ENCODE measurements at places on chromosomes 1 and 21.

- DNase-seq, result no peak
Measured at GRCh38 chr1:8157765-8158164, 131.7 kb upstream of the ERRFI1 start.

DNA sequence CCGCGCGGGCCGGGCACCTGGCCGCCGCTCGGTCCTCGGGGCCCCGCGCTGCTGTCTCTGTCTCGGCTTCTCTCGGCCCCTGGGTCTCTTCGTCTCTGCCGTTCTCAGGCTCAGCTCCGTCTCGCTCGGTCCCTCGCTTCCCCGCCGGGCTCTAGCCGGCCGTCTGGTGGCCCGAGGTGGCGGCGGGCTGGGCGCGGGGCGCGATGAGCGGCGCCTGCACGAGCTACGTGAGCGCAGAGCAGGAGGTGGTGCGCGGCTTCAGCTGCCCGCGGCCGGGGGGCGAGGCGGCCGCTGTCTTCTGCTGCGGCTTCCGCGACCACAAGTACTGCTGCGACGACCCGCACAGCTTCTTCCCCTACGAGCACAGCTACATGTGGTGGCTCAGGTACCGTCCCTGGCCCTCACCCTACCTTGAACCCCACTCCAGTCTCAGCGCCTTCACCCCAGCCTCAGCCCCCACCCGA, 355 bp downstream of the SHISAL2A start:
- DNase-seq, result no peak

- DNase-seq, result no peak
Measured at GRCh38 chr1:37465593-37466517, 8.5 kb upstream of the ZC3H12A start.

- no peak for DNase-seq
Measured at GRCh38 chr1:112245114-112245513, 150.9 kb upstream of the CTTNBP2NL start.

DNA sequence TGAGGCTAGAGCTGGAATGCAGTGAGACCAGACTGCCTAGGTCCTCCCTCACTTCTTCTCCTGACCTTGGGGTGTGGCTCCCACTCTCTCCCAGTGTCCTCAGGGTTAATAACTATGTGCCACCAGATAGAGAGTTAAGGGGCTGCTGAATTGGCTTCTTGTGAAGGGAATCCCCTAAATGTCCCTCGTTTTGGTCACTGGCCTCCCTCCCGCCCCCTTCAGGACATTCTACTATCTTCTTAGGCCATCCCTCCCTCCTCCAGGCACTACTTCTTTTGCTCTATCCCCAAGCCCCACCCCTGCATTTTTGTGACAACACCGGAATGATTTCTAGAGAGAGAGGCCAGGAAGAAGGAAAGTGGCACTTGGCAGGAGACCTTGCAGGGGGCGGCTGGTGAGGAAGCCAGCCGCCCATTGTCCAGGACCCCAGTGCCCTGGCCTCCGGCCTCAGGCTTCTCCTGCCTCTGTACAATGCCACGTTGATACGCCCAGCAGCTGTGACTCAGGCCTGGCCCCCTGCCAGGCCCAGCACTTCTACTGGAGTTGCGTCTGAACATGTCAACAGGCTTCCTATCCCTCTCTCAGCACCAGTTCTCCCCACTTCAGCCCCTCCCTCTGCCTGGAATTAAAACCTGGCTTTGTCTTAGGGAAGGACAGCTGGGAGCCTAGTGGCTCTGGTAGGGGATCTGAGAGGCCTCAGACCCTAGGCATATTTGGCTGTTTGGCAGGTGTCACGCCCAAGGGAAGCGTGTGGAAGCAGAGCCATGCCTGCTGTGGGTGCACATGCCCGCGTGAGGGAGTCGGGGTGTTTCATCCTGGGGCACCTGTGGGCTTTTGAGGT, 9.1 kb downstream of the LMNA start:
- DNase-seq, result peak; percentile 99

GRCh38 chr1:5370311-5370710, 621.9 kb downstream of the NPHP4 start:
- no peak for DNase-seq

DNA sequence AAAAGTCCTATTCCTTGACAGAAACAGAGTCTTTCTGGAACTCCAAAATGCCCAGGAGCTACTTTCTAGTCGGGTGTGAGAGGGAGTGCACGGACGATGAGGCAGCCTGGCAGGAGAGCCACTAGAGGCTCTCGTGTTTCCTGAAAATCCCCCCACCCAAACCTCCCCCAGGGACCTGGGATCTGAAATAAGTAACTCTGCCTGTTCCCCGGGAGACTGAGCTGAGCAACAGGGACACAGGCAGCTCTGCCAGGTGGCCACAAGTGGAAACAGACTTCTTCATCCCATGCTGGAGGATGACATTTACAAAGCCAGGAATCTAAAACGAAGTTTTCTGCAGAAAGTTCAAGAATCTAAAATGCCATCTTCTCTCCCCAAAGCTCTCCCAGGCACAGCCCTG, 77.1 kb downstream of the ITPKB start:
- DNase-seq, result no peak

DNA sequence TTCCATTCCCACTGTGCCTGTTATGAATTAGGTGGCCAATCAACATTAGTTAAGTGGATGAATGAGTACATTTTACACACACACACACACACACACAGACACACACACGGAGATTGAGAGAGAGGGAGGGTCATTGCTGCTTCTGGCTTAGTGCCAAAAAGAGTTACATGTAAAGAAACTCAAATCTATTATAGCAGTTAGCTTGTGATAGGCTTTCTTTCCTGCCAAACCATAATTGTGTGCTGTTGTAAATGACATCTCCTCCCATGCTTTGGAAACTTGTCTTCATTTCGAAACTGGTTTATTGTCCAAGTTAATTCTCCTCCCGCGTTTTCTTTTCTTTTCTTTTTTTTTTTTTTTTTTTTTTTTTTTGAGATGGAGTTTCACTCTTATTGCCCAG, 1.4 kb upstream of the MT1HL1 start:
- DNase-seq, result no peak

DNA sequence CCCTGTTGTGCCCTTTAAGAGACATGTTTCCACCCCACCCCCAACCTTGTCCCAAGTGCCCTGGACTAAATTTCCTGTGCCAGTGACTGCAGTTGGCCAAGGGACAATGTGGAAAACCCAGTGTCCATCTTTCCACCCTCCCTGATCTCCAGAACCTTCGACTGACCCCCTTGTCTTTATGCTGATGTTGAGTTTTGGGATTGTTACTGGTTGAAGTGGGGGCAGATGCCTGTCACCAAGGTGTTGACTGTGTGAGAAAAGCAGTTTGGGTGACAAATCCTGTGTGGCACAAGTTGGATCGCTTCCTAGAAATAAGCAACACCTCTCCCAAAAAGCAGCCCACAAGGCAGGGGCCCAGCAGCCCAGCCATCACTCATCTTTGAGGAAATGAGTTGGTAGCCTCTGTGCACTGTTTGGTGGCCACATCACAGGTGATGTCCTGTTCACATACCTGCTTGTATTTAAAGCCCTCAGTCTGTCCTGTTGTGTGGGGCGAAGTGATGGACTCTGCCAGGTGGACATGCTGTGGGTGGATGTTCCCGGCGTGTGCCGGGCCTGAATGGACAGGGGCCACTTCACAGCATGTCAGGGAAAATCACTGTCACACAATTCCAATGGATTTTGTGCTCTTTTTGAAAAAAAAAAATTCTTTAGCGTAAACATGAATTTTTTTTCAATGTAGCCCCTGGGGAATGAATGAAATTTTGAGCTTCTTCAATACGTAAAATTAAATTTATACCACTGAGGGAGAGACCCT, 6.6 kb upstream of the MIIP start:
- no peak for DNase-seq

GRCh38 chr1:192904438-192904895, 95.6 kb downstream of the RGS2 start:
- no peak for DNase-seq

DNA sequence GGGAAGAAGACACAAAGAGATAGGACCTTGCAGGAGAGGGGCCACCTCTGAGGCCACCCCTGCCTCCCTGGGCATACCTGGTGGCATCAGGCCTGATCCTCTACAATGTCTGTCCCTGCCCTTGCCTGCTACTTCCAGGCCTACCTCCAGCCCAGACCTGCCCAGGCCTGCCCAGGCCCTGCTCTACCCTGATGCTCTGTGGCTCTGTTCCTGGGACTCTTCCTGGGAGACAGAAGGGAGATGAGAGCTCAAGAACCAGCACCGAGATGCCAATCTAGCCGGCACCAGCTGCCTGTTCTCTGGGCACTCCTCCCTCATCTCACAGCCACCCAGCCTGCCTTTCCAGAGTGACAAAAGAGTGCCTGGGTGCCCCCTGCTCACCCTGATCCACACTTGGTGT, 2.7 kb downstream of the CELF3 start:
- peak; percentile 80 for DNase-seq

GRCh38 chr1:169925505-169926482, 32.1 kb upstream of the SCYL3 start:
- no peak for DNase-seq

DNA sequence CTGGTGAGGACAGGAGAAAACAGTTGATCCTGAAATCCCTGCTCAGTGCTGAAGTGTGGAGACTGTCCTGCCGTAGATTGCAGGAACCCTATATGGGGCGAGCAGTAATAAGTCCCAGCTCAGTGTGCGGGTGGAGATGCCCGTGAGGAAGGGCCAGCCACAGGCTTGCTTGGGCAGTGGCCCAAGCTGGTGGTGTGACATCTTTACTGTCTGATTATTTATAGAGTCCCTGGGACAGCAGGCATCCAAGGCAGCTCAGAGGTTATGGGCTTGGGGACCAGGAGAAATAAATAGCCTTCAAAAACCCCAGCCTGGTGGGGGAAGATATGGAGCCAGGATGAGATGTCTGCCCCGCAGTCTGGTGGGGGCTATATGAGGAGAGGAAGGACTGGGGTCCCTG, 170.7 kb upstream of the POU3F1 start:
- no peak for DNase-seq

GRCh38 chr1:55968661-55969060, 610.7 kb downstream of the PLPP3 start:
- DNase-seq, result no peak

DNA sequence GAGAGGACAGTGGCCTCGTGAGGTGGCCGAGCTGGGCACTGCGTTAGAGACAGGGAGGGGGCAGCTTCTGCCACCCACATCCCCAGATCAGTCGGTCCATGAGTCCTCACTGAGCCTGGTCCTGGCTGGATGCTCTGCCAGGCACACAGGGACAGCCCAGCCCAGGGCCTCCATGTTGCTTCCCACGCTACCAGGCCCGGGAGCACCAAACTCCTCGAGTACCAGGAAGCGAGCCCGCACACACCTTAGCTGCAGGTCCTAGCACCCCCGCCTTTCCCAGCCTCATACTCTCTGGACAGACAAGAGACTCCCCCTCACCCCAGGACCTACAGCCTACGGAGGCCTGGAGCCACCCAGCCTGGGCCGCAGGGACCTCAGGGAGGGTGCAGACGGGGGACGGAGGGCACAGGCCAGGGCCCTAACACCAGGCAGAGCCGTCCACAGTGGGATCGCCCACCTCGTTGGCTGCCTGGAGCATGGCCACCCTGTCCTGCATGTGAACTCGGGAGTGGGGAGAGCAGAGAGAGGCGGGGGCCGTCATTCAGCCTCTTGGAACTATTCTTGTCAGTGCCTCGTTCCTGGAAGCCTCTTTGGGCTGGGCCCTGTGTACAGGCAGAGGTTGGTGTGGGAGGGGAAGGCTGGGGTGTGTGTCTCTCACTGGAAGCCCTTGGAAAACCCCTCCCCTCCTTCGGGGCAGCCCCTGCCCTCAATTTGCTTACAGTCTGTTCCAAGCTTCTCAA, 90.9 kb upstream of the RUNX3 start:
- no peak for DNase-seq

DNA sequence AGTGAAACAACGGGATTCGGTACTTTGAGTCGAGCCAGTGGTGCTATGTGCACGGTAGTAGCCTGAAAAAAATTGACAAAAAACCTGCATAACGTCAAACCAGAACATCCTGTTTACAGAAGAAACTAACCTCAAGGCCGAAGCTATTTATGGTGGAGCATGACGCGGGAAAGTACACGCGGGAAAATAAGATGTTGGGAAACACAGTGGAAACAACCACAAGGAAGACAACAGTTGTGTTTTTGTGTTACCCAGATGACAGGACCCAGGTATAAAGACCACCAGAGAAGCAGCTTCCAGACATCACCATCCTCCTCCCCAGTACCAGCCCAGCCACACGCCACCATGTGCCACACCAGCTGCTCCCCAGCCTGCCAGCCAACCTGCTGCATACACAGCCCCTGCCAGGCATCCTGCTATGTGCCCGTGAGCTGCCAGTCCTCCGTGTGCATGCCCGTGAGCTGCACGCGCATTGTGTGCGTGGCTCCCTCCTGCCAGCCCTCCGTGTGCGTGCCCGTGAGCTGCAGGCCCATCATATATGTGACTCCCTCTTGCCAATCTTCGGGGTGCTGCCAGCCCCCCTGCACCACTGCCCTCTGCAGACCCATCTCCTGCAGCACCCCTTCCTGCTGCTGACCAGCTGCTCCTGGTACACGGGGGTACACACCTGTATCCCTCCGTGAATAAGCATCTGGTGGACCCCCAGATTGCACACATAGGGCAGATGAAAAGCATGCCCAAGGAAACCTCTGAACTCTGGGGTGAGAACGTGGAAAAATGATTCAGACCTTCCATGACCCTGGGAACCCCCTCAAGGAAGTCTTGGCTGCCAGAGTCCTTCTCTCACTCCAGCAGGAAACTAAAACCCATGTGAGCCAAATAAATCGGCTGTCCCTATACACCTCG, at the start of gene KRTAP12-3:
KRTAP12-3 (plus strand) TSS at position 298 of the 906 bp plus-strand sequence; CDS start at position 346, 48 bp downstream.
- peak; percentile 53 for DNase-seq

GRCh38 chr1:39894884-39895495, 6.7 kb downstream of the MYCL start:
- no peak for DNase-seq

DNA sequence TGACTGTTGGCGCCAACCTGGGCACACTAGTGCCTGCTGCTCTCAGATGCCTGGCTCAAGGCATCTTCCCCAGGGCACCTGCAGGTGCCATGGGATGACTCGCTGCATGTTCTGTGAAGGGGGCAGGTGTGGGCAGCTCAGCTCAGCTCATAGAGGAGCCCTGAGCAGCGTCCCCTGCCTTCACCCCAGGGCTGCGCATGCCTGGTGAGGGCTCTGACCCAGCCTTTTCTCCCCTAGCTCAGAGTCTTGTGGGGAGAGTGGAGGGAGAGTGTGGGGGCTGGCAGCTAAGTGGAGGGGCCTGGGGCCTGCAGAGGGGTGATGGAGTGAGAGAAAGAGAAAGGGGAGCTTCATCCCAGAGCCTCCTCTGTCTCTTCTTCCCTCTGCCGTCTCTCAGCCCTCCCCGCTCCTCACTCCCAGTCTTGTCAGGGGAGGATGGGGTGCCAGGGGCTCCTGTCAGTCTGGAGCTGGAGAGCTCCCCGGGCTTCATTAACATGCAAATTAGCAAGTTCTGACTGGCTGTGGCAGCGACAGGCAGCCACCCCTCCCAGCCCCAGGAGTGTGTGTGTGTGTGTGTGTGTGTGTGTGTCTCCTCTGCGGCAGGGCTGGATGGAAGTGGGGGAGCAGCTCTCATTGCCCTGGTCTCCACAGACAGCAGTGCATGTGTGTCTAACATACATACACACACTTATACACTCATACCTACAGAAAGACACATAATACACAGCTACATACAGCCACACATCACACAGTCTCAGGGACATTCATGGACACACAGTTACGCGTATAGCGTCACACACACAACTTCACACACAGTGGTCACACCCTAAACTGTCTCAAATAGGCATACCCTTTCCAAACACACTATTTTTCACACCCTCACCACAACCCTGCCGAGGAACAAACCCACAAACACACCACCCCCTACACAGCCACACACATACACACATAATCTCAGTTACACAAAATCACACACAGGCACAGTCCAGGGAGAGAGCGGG, 34.0 kb downstream of the FOXO6 start:
- peak; percentile 22 for DNase-seq

- no peak for DNase-seq
Measured at GRCh38 chr1:221227872-221228337, 348.7 kb downstream of the HLX start.

- DNase-seq, result no peak
Measured at GRCh38 chr1:30135698-30136097, 587.7 kb downstream of the MATN1 start.

Measured in NCI-H1694 treated with DMSO at 0.1 percent for 48 hours (cell line).